WERI-Rb-1 (cell line): ENCODE measurements at places on chromosomes 3 and 15.
A peak's percentile ranks its signal among the peaks of the same experiment; 100 is the strongest.

DNA sequence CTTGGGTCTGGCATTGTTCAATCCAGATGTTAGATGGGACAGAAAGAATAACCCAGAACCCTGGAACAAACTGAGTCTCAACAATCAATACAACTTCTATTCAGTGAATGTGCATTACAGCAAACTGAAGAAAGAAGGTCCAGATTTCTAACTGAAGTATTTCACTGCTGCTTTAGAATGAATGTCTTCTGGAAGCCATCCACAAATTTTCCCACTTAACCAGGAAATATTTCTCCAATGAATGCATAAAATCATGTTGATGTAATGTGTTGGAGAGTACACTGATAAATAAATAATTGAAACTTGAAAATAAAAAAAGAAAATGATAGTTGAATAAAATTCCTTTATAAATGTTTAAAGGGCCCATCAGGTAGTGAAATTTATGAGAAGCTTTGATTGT lies 658.6 kb downstream of the ZBBX start:
- no peak for DNase-seq

- DNase-seq: peak; percentile 80
Measured at GRCh38 chr15:79184465-79184892, 93.9 kb upstream of the RASGRF1 start.

GRCh38 chr3:38986901-38987300 lies 64.8 kb downstream of the SCN11A start:
- no peak for DNase-seq

DNA sequence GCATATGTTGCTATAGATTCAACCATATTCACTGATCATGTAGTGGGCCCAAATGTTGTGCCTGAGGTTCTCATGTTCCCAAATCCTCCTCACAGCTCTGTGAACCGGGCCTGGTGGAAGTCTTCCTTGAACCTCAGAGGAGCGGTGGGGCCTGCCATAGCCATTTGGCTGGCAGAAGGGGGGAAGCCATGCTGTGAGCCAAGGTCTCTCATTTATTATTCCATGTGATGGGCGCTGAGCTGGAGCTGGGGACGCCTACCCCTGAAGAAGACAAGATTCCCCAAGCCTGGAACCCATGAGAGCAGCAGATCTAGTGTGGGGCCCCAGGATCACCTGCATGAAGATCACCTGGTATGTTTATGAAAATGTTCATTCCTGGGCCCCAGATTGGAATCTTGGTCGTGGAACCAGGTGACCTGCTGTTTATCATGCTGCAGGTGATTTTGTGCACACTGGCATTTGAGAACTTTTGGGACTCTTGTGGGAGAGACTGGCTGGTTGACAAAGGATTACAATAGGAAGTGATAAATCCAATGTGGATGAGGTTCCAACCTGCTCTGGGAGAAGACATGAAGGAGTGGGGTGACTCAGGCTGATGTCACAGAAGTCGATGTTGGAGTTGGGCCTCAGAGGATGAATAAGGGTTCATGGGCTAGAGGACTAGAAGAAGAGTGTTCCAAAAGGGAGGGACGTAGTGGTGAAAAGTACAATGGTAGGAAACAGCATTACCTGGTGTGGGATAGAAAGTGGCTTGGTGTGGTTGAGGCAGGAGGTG lies 102.1 kb downstream of the ASB7 start:
- DNase-seq: no peak

GRCh38 chr3:184257083-184257915 lies 4.1 kb downstream of the CAMK2N2 start:
- DNase-seq: no peak

DNA sequence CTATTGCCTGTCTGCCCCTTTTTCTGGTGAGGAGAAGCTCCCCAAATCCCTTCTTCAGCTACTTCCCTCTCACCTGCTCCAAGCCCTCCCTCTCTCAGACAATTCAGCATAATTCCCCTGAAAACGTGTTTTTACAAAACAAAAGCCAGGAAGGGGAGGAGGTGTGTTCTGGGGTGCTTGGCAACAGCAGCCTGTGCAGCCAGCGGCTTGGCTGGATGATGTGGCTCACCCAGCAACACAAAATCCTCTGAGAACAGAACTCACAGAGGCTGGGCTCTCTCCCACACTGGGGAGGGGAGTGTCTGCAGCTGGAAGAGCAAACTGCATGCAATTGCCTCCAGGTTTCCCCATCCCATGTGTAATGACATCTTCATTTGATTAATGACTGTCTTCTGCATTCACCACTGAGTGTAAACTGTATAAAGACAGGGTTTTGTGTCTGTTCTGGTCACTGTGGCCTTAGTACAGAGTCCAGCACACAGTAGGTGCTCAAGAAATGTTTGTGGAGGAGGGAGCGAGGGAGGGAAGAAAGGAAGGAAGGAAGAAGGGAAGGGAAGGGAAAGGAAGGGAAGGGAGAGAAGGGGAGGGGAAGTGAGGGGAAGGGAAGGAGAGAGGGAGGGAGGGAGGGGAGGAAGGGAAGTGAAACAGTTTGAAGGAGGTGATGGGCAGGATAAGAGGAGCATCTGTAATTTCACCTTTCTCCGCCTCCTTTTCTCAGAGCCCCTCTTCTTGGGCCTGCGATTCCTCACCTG lies 70.1 kb upstream of the GLCE start:
- DNase-seq: no peak

GRCh38 chr3:182704926-182705325 lies 88.4 kb upstream of the ATP11B start:
- peak; percentile 19 for DNase-seq

DNA sequence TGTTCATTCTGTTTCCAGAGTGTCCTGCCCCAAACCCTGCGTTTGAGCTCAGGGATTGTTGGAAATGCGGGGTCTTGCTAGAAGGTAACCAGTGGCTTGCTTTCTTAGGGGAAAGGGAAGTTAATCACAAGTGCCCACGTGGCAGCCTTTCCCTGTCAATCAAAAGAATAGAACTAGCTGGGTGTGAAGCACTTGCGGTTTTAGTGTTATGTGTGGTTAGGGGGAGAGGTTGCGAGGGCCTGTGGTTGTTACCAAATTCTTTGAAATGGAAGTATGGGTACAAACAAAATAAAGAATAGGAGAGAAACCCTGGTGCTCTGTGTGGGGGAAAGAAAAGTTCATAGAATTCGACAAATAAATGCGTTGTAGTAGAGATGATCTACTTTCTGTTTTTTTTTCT lies 67.6 kb downstream of the FNDC3B start:
- DNase-seq: no peak

DNA sequence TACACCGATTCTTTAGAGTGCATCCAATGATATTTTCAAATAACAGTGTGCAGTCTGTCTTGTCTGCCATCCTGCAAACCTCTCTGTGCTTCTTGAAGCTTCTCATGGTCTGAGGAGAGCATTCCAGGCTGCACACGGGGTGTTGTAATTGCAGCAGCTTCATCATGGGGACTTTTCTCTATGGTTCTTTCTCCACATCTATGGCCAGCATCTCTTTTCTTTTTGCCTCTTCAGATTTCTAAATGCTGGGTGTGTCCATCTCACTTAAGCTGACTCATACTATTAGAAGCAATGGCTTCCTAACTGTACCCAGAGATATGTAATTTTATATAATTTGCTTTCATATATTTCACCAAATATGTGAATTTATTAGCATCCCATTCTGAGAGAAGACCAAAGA lies 63.8 kb upstream of the EPHB3 start:
- no peak for DNase-seq
